ENCODE measurements at places on chromosomes 1 and 21. TPM values are rescaled to one million over a fixed set of nuclear protein-coding genes. Genes with fewer than 3 reads are reported as not detected.

Gene MATN1
- 12.1 TPM for polyA plus RNA-seq

Gene MAP3K7CL
- polyA plus RNA-seq = 24.7 TPM

Gene COG2
- polyA plus RNA-seq = 17.0 TPM

Gene PRUNE1
- polyA plus RNA-seq = 15.9 TPM

Gene PAQR7
- polyA plus RNA-seq = 2.7 TPM
